ENCODE measurements at places on chromosomes 1 and 21.

- DNase-seq: no peak
Measured at GRCh38 chr21:42067531-42068255, 3.4 kb upstream of the UMODL1 start.

GRCh38 chr1:101873672-101874071 lies 123.1 kb downstream of the OLFM3 start:
- no peak for DNase-seq

- no peak for DNase-seq
Measured at GRCh38 chr1:227941509-227942020, 6.2 kb downstream of the WNT9A start.

- no peak for DNase-seq
Measured at GRCh38 chr1:43844114-43844513, 89.5 kb upstream of the ARTN start.

GRCh38 chr21:41536076-41536826 lies 28.3 kb upstream of the TMPRSS2 start:
- DNase-seq: no peak

GRCh38 chr1:222643606-222643937 lies 25.7 kb downstream of the MIA3 start:
- no peak for DNase-seq

DNA sequence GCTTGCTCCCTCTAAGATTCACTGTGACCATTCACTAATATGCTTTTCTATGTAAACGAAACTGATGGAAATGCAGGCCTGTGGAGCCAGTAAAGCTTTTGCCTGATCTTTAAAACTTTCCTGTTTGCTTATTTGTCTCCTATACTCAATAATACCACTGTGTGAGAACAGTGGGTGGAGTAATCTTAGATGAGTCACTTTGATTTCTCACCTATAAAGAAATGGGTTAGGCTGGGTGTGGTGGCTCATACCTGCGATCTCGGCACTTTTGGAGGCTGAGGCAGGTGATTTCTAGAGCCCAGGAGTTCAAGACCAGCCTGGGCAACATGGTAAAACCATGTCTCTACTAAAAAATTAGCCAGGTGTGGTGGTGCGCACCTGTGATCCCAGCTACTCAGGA lies 70.8 kb downstream of the RWDD3 start:
- no peak for DNase-seq

DNA sequence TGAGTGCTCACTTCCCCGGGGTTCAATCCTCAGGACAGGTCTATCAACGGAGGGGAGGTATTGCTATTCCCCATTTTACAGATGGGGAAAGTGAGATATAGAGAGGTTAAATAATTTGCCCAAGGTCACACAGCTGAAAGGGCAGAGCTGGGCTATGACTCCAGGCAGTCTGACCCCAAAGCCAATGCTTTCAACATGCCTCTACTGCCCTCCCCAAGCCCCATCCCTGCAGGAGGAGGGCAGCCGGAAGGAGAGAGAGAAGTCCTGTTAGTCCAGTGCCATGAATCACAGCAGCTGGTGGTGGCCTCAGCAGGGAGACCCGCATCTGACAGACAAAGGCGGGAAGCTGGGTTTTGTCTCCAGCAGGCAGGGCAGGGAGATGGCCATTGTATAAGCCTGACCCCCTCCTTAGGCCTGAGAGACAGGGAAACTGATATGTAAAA lies 20.0 kb upstream of the CLIC4 start:
- no peak for DNase-seq

GRCh38 chr1:235307158-235308124 lies 20.5 kb downstream of the ARID4B start:
- no peak for DNase-seq

DNA sequence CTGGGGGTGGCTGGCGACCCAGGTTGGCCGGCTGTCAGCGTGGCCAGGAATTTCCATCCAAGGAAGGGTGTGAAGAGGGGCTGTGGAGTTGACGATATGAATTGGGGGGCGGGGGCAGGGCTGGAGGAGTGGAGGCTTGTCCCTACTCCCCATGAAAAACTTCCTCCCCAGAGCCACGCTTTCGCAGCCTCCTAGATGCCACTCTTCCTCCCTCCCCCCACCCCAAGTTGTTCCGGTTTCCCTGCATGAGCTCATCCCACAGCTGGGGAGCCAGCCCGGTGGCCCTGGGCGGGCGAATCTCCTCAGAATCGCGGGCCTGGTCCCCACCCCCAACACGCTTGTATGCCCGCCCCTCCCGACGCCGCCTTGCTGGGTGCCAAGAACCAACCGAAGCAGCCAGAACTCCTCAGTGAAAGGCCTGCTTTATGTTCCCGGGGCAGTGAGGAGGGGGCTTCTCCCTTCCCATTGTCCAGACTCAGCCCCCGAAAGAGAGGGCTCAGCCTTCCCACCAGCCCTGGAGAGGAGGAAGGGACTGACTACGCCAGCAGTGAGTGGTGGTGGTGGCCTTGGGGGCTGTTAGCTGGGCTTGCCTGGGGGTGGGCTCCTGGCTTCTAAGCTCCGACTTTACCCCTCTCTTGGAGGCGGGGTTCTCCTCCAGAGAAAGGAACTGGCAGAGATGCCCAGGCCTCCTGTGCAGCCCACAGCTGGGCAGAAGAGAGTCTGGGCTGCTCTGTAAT lies 1.8 kb upstream of the CSMD2 start:
- no peak for DNase-seq

GRCh38 chr1:211326528-211327345 lies at the start of gene TRAF5:
Gene TRAF5, plus strand, starts transcription at chr1:211326833. Its CDS starts 26,407 bp downstream, at chr1:211353240.
- peak; percentile 61 for DNase-seq

All from activated CD4-positive, alpha-beta T cell treated with anti-CD3 and anti-CD28 coated beads for 48 hours (primary cell).